Cerebellar nuclear complex (tissue), 1 donor: ENCODE measurements at places on chromosomes 6 and 20.

DNA sequence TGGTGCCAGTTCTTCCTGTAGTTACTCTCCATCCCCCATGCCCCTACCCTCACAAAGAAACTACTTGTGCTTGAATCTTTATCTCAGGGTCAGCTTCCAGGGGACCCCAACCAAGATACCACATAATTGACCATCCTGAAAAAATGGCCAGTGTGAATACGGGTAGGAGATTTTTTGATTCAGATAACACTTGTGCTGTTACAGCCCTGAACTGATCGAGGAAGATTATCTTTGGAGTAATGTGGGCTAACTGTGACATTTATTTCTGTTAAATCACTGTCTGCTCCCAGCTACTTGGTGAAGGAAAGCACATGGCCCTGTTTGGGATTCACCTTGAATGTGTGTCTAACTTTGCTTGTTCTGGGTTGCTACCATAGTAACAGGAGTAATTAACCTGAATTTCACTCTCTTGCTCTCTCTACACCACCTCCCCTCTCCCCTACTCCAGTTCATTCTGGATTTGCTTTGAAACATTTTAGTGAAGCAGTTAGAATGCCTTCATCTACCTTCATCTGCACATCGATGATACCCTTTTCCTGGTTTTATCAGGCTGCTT, 219.6 kb upstream of the CHD6 start:
- DNase-seq, result no peak

DNA sequence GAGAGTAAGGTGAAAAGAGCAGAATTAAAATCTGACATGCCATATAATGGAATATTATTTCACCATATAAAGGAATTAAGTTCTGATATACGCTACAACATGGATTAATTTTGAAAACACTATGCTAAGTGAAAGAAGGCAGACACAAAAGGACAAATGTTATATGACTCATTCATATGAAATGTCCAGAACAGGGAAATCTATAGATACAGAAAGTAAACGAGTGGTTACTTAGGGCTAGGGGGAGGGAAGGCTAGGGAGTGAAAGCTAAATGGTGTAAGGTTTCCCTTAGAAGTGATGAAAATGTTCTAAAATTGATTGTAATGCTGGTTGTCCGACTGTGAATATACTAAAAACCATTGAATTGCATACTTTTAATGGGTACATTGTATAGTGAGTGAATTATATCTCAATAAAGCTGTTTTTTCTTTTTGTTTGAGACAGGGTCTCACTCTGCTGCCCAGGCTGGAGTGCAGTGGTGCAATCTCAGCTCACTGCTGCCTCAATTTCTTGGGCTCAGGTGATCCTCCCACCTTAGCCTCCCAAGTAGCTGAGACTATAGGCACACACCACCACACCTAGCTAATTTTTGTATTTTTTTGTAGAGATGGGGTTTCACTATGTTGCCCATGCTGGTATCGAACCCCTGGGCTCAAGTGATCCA, 8.2 kb downstream of the PRPH2 start:
- DNase-seq, result no peak

DNA sequence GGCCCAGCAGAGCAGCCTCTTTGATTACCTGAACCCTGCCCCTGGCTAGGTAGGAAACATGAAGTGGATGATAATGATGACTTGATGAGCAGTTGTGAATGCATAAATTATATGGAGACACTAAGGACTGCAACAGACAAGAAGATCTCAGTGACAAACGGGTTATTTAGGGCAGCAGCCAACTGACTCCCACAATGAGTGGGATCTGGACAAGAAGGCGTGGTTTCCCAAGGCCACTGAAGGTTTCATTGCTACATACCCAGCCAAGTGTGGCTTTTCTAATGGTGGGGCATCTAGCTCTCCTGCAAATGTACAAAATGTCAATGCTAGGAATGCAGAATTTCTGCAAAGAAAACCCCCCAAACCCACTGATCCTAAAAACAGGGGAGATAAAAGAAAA, 29.4 kb downstream of the RING1 start:
- no peak for DNase-seq

GRCh38 chr6:90074161-90074850, 180.0 kb downstream of the GJA10 start:
- no peak for DNase-seq

DNA sequence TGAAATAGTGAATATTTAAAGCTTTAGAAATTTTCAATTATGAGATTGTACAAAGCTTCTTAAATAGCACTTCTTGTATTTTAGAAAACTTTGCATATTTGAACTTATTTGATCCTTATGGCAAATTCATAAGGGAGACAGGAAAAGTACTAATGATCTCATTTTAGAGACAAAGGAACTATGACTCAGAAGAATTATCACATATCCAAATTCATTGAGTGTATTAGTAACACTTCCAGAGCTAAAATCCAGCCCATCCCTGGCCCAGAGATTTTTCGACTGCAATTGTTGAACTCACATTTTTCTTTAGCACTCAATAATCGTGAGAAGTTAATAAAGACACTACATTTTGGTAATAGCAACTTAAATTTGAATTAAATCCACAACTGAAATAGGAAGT, 704.3 kb downstream of the EPM2A start:
- no peak for DNase-seq
